ENCODE measurements at places on chromosomes 1 and 21.

GRCh38 chr21:38984982-38985567, 179.3 kb downstream of the ETS2 start:
- DNase-seq = no peak

GRCh38 chr1:175192111-175192629, 406 bp downstream of the KIAA0040 start:
- peak; percentile 75 for DNase-seq

DNA sequence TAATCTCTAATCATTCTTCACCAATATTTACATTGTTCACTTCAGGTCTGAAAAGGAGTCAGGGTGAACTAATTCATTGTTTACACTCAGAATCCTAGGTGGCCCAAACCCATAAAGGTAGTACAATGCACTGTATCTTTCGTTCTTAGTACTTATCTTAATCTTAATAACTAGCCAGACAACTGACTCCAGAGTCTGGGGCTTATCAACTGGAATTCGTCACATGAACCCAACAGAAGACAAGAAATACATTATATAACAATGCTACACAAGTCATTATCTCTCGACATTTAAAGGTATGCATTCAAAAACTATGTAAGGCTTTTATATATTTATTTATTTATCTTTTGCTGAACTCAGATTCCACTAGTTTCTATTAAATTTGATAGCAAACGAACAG, 125.9 kb upstream of the ESRRG start:
- no peak for DNase-seq

DNA sequence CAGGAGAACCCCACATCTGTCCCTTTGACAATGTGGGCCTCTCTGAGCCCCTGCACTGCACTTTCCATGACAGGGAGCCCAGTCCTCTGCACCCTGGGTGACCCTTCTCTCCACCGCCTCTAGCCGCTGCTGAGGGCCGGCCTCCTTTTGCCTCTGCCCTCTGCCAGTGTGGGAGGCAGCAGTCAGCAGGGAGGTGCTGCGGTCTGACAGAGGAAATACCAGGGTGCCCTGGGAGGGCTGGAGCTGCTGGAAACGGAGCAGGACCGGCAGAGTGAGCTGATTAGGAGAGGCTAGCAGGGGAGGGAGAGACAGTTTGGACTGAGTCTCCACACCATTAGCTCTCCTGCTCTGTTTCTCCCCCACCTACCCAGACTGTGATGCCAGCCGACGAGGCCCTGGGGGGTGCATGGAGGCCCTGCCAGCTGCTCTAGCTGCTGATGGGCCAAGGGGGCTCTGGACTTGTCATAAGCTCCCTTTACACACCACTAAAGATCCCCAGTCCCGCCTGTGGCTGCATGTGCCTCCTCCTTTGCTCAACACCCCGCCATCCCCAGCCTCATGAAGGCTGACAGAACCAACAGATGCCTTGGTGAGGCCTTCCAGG, 171.1 kb upstream of the KLHDC7A start:
- no peak for DNase-seq

- DNase-seq = no peak
These were observed 26.7 kb downstream of the SUSD4 start for GRCh38 chr1:223337174-223337869.

GRCh38 chr21:33977721-33978369, 62.2 kb upstream of the ATP5PO start:
- no peak for DNase-seq

DNA sequence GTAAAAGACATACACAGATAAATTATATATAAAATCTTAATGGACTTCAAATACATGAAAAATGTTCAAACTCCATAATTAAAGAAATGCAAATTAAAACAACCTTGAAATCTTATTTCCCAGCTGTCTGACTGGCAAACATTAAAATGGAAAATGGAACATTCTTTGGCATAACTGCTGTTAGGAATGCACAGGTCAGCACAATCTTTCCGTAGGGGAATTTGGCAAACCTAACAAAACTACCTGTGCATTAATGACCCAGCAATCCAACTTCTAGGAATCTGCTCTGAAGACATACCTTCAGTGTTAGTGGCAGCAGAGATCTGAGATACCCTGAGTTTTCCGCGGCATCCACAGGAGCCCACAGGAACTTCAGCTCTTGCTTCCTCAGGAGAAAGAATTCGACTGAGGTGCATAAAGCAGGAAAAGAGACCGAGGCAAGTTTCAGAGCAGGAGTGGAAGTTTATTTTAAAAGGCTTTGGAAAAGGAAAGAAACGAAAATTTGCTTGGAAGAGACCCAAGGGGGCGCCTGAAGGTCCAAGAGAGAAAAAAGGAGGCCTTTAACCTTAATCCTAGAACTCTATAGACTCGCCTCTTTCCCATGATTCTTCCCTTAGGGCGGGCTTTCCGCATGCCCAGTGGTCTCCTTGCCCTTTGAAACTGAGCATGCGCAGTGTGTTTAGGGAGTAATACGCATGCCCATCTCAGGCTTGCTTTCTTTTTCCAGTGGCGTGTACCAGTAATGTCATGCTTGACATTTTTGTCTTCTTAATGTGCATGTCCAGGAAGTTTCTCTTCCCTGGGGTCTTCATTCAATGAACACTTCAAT, 24.8 kb downstream of the LYPD8 start:
- no peak for DNase-seq

GRCh38 chr1:173405834-173406233, 71.3 kb upstream of the PRDX6 start:
- no peak for DNase-seq
